T-helper 1 cell (primary cell): ENCODE measurements at places on chromosomes 4 and X.

- DNase-seq, result no peak
These were observed 28.1 kb downstream of the ZFP42 start for GRCh38 chr4:188023682-188024081.

- no peak for DNase-seq
These were observed 572.4 kb upstream of the GALNT7 start for GRCh38 chr4:172596206-172596605.

- DNase-seq, result no peak
These were observed 52.9 kb downstream of the TRIM2 start for GRCh38 chr4:153257151-153257620.

DNA sequence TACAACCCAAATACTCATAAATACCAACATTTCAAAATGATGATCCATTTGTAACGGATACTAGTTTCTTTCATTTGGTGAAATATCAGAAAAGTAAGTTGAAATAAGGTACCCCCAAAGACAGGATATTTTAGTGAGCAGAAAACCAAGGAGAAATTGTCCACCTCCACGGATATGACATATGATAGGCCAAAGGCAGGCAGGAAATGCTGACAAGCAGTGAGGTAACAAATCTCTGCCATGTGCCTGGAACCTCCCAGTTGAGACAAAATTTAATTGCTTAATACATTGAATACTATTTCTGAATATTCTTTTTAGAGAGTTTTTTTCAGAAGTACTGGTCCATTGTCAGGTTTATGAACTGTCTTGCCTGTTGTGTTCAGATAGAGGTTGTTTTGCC lies 118.8 kb downstream of the GATB start:
- DNase-seq, result no peak

GRCh38 chr4:14856062-14856933 lies 146.0 kb upstream of the CPEB2 start:
- DNase-seq, result no peak

DNA sequence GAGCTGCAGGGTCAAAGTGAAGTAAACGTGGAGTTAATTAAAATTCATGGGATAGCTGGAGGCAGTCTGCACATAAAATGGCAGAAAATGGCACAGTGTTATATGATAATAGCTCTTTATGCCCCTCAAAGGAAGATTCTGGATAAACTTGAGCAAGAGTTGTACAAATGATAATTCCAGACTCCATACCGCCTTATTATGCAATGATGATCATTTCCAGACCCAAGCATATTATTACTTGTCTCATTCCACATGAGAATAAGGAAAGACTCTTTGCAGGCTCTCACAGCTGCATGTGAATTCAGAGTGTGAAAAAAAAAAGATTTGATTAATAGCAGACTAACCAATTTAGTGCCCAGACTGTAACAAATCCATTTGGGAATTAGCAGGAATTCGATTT lies 105.4 kb downstream of the STK32B start:
- no peak for DNase-seq

- DNase-seq, result no peak
These were observed 321.0 kb upstream of the GRIA3 start for GRCh38 chrX:122863067-122863466.

GRCh38 chr4:108094923-108095482 lies 73.7 kb downstream of the LEF1 start:
- DNase-seq, result no peak

DNA sequence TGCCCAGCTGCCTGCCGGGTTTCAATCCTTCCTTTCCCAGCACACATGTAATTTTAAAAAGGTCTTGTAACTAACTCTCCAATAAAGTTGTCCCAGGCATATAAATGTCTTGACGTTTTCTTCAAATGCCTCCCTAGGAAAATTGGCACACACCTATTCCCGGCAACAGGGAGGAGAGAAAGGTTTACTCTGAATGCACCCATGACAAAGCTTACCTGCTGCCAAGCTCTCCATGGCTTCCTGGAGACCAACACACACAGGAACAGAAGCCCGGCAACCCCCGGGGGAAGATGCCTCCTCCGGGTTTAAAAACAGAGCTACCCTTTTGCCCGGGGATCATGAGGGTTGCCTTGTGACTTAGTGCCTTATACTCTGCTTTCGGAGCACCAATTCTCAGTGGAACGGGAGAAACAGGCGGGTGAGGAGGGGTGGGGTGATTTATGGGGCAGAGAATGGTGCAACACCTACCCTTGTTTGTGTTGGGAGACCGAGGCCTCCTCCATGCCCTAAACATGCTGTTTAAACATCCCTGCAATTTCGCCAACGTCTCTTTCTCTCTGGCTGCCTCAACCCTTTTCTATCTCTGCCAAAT lies 4.8 kb upstream of the GYG2 start:
- DNase-seq, result no peak

DNA sequence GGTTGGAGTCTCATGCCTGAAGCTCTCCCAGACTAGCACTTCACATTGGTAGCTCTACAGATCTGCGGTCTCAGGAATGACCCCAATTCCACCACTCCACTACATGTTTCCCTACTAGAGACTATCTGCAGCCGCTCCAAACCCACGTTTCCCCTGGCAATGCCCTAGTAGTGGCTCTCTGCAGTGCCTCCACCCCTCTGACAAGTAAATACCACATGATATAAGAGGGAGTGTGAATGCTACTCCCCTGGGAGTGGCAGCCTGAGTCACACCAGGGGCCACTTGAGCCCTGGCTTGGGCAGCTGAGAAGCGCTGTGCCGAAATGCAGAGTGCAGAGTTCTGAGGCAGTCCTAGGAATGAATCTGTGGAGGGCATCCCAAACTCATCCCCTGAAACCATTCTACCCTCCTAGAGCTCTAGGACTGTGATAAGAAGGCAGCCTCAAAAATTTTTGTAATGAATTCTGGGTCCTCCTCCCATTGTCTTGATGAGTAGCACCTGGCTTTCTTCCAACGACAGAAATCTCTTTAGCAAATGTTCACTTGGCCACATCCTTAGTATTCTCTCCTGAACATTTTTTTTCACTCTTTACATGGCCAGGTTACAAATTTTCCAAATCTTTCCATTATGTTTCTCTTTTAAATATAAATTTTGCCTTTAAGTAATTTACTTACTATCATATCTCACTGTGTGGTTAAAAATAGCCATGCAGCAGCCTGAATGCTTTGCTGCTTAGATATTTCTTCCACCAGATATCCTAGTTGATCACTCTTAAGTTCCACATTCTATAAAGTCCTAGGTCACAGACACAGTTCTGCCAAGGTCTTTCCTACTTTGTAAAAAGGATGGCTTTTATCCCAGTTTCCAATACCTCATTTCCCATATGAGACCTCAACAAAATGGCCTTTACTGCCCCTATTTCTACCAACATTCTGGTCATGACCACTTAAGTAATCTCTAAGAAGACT lies 160.2 kb upstream of the CPEB2 start:
- no peak for DNase-seq

DNA sequence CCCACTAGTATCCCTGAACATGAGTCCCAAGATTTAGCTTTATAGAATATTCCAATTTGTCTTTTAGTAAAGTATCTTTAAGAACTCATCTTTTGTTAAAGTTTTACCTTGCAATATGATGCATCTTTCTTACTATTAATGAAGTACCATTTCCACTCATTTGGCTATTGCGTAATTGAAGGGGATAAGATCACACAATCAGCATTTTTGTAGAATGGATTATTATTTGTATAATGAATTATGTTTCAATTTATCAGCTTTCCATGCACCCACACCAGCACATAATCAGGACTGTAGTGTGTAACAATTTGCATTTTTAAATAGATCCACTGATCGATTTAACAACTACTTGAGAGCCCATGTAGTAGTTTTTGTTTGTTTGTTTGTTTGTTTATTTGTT lies 1364.9 kb upstream of the IGFBP7 start:
- DNase-seq, result no peak

DNA sequence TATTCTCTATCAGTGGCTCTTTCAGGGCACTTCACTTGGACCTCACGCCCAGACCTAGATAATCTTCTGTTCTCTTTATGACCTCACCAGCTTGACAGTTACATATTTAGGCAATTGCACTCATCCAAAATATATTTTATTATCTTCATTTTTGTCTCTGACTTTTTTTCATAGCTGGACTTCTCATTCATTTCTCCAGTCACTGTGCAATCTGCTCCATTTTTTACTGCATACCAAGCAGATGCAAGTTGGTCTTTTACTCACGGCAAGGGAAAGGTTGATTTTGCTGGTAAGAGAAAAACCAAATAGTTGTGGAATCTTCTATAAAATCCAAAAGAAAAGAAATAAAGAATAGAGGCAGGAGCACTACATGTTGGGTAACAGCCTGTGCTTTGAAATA lies 31.7 kb downstream of the MAD2L1 start:
- DNase-seq, result no peak

- DNase-seq, result no peak
These were observed 217.2 kb upstream of the ARSJ start for GRCh38 chr4:114196606-114197005.

DNA sequence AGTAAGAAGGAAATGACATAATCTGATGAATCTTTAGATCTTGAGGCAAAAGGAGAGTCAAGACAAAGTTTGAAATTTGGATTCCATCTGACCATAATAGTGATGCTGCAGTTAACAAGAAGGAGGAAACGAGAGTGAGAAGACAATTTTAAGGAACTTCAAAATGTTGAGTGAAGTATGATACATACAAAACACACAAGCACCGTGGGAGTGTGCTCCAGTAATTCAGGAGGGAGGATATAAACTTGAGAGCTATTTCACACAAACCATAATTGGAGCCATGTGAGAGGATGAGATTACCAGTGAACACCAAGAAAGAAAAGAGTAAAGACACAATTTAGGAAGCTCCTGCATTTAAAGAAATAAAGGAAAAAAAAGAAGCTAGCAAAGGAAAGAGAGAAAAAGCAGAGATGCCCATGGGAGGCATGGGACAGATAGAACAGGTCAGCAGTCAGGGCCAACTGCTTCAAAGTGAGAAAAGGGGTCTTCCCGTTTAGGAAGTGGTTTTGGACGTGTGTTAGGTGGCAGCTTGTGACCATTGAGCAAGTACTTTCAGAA lies 150.7 kb upstream of the SLC7A11 start:
- DNase-seq, result no peak

DNA sequence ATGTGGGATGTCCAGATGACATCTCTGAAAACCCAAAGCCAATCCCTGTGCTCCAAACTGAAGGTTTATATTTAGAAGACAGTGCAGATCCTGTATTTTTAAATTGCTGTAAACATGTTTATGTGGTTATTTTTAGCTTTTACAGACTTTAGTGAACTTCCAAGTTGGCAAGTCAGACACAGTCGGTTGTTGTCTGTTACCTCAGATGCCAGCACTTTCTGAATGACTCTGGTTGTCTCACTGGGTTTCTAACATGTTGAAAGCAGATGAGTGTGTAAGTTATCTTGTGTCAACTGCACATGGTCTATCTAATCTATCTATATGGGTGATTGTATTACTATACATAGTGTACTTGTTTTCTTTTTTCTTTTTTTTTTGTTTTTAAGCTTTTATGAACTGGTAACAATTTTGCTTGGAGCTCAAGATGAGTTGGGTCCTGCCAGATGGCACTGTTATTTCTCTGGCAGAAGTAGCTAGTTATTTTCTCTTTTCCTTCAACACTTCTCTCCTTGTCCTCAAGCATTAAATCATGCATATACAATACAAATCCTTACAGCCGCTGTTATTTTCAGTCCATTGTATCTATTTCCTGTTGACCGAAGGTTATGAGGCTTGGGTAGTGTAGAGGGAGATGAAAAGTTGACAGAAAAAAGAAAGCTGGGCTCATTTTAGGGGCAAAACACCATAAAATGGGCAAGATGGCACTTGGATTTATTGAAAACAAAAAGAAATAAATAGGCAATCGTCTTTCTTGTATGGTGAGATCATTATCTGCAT lies 66.3 kb downstream of the GAB1 start:
- no peak for DNase-seq

DNA sequence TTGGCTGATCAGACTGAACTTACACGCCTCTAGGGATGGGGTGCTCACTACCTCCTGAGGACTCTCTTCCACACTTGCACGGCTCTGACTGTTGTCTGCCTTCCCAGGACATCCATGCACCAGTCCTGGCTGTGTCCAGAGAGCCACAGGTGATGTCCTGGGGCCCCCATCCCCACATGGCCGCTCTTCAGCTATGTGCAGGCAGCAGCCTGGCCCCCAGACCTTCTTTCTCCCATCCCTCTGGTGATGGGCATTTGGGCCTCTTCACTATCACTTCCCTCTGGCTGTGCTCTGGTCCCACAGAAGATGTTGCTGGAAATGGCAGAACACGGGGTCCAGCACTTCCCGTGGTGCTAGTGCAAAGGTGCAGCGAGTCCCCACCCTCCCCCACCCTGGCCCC lies 40.9 kb upstream of the HMX1 start:
- no peak for DNase-seq

DNA sequence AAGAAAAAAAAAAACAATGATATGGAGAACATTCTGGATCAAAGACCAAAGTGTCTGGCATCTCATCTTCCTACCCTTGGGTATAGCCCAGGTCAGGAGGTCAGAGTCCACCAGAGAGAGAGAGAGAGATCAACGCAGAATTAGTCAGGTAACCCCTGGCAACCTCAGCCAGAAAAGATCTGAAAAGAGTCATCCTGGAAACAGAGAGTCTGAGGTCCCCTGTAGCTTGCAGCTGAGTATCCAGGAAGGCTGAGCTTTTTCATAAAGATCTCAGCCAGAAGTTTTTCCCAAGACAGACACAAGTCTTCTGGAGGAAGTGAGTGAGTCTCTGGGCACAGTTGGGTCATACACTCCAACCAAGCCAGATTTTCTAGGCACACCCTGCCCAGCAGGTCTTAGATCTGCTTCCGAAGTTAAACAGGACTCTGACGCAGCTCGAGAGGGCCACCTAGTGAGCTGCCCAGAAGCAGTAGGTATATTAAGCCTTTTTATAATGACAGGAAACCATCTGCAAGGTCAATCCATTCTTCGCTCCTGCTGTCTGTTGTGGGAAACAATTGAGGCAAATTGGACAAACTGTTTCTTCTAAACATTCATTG lies 35.7 kb downstream of the ACE2 start:
- DNase-seq, result no peak

DNA sequence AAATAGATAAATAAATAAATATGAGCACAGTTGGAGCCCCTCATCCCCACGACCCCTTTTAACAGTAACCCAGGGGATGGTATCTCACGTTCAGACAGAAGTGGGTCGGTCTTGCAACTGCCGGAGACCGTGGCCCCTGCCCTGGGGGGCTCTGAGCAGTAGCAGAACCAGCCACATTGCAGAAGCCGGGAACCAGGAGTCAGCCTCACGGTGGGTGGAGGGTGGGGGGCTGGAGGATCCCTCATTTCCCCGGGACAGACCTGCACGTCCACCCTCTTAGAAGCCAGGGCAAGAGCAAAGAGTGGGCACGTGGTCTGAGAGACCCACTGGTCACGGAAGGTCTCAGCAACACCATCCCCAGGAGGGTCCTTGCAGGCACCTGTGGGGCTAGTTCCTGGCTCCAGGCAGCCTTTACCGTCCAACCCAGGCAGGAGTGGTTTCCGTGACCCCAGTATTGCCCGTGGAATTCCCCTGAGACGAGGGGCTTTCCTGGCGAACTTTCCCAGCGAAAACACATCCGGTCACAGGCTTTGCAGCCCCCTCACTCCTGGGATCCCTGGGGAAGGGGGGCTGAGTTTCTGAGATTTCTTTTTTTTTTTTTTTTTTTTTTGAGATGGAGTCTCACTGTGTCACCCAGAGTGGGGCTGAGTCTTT lies 8.8 kb upstream of the IL3RA start:
- no peak for DNase-seq
